Naive thymus-derived CD8-positive, alpha-beta T cell (primary cell): ENCODE measurements at places on chromosomes 7 and 10. TPM values are rescaled to one million over a fixed set of nuclear protein-coding genes. Genes with fewer than 3 reads are reported as not detected.

The PRLHR gene
- not detected for polyA plus RNA-seq

The TIMM23B gene
- 14.9 TPM for polyA plus RNA-seq

The MEIG1 gene
- 0.55 TPM for polyA plus RNA-seq

The NUDT1 gene
- 53.7 TPM for polyA plus RNA-seq
